ENCODE measurements at places on chromosomes 4 and X. TPM values are rescaled to one million over a fixed set of nuclear protein-coding genes. Genes with fewer than 3 reads are reported as not detected.

Gene SHOX
- total RNA-seq: not detected

Gene TSPAN6
- 0.94 TPM for total RNA-seq

Gene PDE5A
- total RNA-seq: 16.4 TPM

Gene ZMAT1
- total RNA-seq: 10.2 TPM

Gene C4orf50
- total RNA-seq: 0.21 TPM

Gene ASMT
- 0.73 TPM for total RNA-seq

Gene TMEM165
- total RNA-seq: 48.4 TPM

Gene MAGEA6
- total RNA-seq: not detected

Gene OR13H1
- not detected for total RNA-seq

Gene CDKL2
- total RNA-seq: 0.21 TPM

Gene EREG
- 240 TPM for total RNA-seq

Gene LINC00632
- total RNA-seq: 0.21 TPM

Gene ETDA
- not detected for total RNA-seq

Gene SMC1A
- total RNA-seq: 27.6 TPM

Gene DCHS2
- total RNA-seq: 0.31 TPM

Gene RAB39B
- total RNA-seq: 3.7 TPM

Gene IGFBP7
- total RNA-seq: 16.6 TPM

Gene MAGEB17
- not detected for total RNA-seq

Gene DOCK11
- total RNA-seq: 78.7 TPM

Gene SLC7A11
- 1.9 TPM for total RNA-seq

Data from mononuclear cell (primary cell).